ENCODE measurements at places on chromosomes 16 and 17. TPM values are rescaled to one million over a fixed set of nuclear protein-coding genes. Genes with fewer than 3 reads are reported as not detected.
A peak's percentile ranks its signal among the peaks of the same experiment; 100 is the strongest.

DNA sequence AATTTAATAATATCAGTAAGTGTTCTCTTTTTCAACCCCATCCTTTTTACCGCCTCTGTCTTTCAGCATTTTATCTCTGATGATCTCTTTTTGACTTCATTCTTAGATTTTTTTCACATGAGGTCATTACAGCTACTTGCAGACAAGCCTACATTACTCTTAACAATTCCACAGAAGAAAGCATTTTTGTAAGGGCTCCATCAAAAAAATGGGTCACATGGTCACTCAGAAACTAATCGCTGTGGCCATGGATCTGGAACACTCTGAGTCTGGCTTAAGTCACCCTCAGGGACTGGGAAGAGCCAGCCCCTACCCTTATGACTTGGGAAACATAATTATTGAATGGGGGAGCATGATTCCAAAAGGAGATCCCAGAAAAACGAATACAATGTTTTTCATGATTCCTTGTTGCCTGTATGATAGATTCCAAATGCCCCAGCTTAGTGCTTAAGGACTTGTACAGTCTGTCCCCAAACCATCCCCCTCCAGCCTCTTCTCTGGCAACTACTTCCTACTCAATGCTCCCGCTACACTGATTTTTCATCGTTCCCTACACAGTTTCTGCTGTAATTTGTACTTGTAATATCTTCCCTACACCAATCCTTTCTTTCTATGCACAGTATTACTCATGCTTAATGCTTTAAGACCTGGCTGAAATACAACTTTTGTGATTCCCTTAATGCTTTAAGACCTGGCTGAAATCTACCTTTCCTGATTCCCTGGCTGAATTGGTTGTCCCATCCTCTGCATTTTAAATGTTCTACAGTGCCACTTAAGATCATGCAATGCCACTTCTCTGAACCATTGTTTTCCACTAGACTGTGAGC lies 457.8 kb downstream of the HS3ST4 start:
- DNase-seq: peak; percentile 2

Gene KRT36
- total RNA-seq: not detected

Gene EPN3
- not detected for total RNA-seq

Gene HBA1
- 1.1 TPM for total RNA-seq

Gene FOXO3B
- 10.7 TPM for total RNA-seq

- DNase-seq: peak; percentile 44
These were observed 8.9 kb upstream of the RBFOX3 start for GRCh38 chr17:79619636-79620206.

- no peak for DNase-seq
These were observed 33.9 kb downstream of the COTL1 start for GRCh38 chr16:84583995-84584394.

- DNase-seq: peak; percentile 93
These were observed at the start of gene CTF1 for GRCh38 chr16:30896261-30896888. TSS of gene CTF1 (plus strand) at chr16:30896614. CDS start at chr16:30896644, 30 bp downstream.

DNA sequence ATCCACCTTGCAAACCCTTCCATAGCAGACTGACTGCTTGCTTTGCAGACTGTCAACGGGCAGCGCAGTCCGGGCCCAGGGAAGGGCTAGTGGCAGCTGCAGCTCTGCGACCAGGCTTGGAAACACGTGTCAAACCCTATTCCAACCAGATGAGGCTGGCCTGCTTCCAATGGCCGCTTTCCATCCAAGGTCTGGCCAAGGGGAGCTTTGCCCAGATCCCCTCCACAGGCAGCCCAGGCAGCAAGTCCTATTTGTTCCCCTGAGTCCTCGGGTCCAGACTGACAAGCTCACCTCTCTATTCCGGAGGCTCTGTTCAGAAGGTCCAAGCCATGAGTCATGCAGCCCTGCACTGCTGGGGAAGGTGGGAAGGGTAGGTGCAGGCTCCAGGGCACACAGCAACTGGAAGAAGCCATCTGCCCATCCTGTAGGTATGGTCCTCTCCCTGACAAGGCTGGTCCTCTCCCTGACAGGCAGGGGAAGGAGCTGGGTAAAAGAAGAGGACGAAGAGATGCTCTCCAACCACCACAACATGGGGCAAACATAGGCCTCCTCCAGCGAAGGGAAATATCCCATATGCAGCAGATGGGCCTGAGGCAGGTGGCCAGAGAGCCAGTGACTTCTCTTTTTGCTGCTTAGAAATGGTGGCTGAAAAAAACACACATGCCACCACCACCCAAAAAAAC lies 22.6 kb upstream of the AXIN2 start:
- DNase-seq: no peak

DNA sequence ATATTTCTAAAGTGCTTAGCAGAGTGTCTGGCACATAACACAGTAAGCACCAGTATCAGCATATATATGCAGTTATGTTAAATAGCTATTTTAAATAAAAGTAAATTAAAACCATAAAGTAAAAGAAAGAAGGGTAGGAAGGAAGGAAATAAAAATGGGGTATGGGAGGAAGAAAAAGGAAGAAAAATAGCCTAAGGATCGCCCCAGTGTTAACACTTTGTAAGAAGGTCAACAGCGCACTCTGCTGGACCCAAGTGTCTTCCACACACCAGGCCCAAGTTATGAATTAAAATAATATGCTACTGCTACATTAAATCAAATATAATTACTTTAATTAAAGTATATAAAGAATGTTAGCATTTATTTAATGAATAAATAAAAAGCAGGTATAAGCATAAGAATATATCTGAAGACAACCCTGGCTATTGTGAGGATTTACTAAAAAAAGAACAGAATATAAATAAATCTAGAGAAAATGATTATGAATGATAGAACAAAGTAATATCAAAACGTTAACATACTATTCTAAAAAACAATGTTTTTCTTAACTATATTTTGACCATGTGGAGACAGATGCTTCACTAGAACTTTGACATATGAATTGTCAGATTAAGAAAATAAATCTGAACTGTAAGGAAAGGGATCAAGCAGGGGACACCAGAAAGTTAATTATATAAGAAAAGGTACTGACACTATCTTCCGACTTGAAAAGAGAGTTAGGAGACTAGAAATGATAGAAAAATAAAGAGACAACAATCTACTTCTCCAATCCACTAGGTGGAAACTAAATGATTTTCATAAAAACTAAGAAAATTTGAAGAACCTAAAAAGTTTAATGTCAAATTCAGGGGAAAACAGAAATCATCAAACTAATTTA lies 25.9 kb downstream of the BRIP1 start:
- peak; percentile 85 for DNase-seq

GRCh38 chr17:67713169-67713568 lies 4.6 kb upstream of the NOL11 start:
- no peak for DNase-seq

GRCh38 chr17:19305761-19306159 lies 56.8 kb downstream of the B9D1 start:
- peak; percentile 31 for DNase-seq

Gene SLC5A10
- total RNA-seq: 0.11 TPM

Gene TERB1
- not detected for total RNA-seq

Gene GRIN2C
- total RNA-seq: 0.19 TPM

Gene RPRML
- 0.36 TPM for total RNA-seq

DNA sequence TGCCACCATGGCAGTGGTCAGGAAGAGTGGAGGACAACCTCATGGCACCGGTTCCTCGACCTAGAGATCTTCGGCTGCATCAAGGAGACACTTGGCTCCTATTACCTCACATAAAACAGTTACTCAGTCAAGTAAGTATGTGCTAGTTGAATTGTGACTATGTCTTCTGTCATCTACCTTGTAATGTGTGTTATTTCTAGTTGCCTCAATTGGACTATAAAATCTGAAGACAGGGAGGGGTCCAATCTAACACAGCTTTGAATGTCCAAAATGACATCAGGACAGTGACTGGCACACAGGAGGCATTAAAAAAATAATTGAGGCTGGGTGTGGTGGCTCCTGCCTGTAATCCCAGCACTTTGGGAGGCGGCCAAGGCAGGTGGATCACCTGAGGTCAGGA lies 17.2 kb downstream of the C16orf86 start:
- DNase-seq: no peak

DNA sequence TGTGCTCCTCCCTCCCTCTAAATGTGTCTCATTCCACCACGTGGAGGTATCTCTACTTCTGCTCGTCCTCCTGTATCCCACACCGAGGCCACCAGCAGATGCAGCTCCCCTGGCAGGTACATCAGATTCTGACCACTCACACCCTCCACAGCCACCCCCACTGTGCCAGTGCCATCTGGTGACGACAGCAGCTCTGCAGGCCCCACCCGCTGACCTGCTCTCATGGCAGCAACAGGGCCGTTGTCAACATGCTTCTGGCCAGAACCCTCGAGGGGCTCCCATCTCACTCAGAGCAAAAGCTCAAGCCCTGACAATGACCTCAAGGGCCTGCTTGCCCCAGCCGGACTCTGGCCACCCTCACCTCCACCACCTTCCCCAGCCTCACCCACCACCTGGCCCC lies 93.4 kb downstream of the AMFR start:
- no peak for DNase-seq

- DNase-seq: peak; percentile 29
These were observed 2.1 kb downstream of the KRT33B start for GRCh38 chr17:41367426-41368075.

DNA sequence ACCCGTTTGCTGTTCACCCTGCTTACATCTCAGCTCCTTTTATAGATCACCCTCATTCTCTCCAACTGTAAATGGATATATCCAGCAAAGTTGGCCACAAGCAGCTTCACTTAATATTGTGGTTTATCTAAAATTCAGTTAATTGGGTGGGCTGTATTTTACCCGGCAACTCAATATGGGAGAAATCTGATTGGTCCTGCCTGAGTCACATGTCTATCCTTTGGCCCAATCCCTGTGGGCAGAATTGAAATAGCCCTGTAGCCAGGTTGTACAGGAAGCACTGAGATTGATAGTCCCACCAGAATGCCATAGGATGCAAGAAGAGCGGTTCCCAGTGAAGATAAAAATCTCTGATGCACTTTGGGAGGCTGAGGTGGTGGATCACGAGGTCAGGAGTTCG lies 73.2 kb downstream of the AIPL1 start:
- peak; percentile 71 for DNase-seq

GRCh38 chr17:17213775-17214174 lies 7.6 kb upstream of the PLD6 start:
- no peak for DNase-seq

- DNase-seq: no peak
These were observed 5.7 kb upstream of the DOC2B start for GRCh38 chr17:187130-187529.

Data from endodermal cell (in vitro differentiated cells).